Daoy (cell line): ENCODE measurements at places on chromosomes 3 and 15. TPM values are rescaled to one million over a fixed set of nuclear protein-coding genes. Genes with fewer than 3 reads are reported as not detected.
A peak's percentile ranks its signal among the peaks of the same experiment; 100 is the strongest.

HTR3E gene
- not detected in 2 replicates for total RNA-seq

RAB7A gene
- 42.7 and 49.5 TPM in 2 replicates for total RNA-seq

PGBD4 gene
- 1.4 and 2.4 TPM in 2 replicates for total RNA-seq

PDE12 gene
- total RNA-seq, result 15.7 and 19.3 TPM in 2 replicates

DNA sequence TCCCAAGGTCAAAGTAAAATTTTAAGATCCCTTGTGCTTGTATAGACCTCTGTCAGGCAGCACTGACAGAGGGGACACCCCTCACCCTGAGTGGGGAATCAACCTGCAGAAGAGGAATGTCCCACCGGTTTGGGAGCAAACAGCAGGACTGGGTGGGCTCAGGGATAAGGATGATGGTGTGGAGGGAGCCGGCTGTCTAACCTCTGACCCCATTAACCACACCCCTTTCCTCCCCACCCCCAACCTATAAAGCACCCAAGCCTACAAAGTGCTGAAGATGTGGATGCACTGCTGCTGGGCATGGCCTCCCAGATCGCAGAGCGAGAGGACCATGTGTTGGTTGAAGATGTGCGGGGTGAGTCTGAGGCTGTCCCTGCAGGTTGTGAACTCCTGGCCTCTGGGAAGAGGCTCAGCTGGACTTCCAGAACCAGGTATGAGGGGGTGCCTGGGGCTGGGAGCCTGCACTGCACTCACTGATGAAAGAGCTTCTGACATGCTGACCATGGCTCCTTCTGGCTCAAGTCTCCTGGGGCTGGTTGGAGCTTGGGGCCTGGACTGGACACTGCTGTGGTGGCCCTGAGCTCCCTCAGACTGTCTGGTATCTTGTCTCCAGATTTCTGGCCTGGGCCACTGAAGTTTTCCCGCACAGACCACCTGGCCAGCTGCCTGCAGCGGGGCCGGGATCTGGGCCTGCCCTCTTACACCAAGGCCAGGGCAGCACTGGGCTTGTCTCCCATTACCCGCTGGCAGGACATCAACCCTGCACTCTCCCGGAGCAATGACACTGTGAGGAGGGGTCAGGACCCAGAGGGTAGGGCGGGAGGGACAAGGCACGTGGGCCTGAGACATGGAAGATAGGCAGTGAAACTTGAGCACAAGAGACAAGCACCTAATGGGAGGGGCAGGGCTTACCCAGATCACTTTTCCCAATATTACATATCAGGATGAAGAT lies 9.3 kb downstream of the DUOX1 start:
- DNase-seq, result no peak

DNA sequence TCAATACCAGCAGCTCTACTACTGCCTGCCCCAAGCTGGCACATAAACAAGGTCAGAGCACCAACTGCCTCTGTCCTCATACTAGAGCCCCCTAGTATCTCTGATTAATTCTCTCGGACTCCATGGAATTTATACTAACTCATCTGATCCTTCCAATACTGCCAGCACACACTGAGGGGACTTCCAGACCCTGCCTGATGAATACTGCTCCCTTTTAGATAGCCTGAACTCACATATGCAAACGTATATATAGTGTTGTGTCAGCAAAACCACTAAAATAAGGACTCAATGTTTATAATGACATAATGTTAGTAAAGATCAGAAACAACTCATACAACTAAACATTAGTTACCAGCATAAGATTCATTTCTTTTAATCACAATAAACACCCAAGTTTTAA lies 25.0 kb downstream of the CEP70 start:
- DNase-seq, result no peak

DNA sequence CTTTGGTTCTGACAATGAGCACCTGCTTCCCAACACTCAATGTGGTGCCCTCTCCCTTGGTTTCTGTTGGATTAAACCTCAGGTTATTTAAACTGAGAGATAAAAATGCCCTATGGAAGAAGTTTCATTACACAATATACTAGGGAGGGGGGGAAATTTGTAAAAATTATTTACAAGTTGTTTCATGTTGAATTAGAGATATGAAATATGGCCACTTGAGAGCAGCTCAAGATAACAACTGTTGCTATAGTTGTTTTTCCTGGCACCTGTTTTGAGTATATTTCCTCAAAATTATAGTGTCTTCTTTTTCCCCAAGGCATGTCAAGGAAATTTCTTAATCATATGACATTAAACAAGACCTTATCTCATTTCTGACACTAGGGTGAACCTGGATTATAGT lies 101.7 kb upstream of the COL6A5 start:
- DNase-seq, result no peak

DNA sequence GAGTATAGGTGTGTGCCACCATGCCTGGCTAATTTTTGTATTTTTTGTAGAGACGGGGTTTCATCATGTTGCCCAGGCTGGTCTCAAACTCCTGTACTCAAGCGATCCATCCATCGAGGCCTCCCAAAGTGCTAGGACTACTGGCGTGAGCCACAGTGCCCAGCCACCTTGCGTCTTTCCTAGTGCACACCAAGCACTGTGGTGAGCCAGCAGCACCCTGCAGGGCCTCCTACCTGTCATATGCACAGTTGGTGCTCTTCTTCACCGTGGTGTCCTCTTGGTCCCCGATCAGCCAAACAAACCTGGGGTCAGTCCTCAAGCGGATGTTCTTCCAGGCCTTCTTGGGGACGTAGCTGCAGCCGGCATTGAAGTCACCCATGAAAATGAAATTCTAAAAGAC lies 13.2 kb downstream of the DNASE1L3 start:
- DNase-seq, result no peak

GRCh38 chr15:36940219-36940618 lies 160.1 kb downstream of the MEIS2 start:
- no peak for DNase-seq

DNA sequence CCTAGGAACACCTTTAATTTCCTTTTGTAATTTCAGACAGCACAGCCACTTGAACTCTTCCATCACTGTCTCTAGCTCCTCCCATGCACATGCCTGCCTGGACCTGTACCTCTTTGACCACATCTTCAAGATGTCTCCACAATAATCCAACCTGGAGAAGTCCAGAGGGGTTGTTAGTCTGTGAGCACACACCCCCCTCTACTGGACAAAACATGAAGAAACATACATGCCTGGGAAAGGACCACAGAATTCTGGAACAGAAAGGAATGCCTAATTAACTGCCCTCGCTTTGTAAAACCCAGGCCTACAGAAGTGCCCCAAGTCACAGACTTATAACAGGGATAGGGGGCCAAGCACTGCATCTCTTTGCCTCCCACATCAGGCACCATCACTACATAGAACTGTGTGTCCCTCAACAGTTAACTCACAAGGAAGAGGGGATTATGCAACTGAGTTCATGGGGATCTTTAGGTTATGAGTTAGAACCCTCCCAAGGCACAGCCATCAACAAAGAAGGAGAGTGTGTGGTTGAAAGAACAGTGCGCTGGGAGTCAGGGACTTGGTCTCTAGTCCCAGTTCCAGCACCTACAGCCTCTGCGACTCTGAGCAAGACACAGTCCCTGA lies 61.7 kb downstream of the FMN1 start:
- peak; percentile 70 for DNase-seq

DNA sequence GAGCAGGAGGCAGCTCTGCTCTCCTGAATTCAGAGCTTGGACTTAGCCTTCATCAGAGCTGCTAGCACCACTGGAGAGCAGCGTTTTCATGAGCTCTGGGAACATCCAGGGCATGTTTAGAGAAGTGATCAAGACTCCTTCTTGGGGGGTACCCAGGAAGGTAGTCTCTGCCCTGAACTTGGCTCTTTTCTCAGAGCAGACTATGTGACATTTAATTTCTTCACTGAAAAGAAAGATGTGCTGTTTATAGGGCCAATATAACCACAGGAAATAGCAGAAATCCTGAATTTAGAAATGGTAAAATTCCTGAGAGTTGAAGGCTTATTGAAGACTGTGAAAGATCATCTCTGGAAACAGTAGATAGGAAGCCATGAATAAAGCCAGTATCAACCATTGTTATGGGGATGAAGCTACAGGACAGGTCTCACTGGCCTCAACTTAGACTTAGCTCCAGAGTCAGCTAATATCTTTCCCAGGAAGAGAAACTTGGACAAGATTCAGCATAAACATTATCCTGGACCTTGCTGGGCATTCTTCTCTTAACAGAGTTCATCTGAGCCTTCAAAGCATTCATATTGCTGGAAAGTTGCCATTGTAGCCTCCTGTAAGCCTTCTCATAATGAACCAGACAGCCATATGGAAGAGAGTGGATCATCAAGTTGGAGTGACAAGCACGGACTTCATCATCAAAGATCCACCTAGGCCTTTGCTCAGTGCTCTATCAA lies 386.6 kb upstream of the THBS1 start:
- peak; percentile 43 for DNase-seq

DNA sequence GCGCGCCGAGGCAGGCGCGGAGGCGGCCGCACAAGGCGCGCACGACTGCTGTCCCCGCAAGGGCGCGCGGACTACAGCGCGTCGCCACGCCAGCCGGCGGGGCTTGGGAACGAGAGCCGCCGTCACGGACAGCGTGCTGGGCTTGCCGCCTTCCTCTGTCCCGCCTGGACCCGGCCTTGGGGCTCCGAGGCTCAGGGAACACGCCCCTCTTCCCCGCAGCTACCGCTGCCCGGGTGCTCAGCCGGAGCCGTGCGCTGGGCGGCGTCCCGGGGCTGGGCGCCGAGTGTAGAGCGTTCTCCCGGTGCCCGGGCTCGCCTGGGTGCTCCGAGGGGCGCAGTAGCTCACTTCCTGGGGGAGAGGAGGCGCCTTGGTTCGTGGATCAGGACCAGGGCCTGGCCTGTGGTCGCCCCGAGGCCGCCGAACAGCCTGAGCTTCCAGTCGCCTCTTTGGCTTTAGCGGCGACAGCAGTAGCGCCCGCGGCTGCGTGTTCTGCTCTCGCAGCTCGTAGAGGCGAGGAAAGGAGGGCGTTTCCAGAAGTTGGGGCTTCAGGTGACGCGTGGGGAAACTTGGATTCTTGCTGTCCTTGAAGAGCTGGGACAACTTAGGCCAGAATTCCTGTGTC lies 226.7 kb upstream of the C2CD4B start:
- peak; percentile 60 for DNase-seq

DNA sequence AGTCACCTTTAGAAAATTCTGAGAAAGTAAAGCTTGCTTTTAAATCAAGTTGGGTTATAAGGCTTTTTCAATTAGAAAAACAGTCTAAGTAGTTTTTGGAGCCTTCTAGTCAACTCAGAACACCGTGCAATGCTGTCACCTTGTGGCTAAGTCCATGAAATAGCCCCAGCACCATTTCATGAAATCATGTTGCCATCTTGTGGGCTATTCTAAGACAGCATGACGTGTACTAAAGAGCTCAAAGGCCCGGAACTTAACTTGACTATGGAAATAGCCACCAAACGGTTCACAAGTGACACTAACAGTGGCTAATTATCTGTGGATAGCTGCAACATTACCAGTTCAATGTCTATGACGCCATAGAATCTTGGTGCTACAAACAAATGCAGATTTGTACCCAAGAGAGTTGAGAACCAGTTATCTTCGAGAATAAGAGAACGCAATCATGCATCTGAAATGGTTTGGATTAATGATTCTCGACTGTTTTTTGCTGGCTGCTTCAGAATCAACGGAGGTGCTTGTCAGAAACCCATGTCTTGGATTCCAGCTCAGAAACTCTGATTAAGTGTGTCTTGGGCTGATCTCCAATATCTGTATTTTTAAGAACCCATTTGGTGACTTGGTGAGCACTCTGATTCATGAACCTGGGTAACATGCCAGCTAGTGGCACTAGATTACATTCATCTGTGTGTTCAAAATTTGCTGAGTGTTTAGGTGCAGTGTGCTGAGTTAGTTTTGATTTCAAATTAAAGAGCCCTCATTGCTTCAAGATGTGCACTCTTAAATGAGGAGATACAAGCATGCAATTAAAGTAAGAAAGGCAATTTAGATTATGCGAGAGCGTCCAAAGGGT lies 111.2 kb upstream of the MCTP2 start:
- DNase-seq, result peak; percentile 82

DNA sequence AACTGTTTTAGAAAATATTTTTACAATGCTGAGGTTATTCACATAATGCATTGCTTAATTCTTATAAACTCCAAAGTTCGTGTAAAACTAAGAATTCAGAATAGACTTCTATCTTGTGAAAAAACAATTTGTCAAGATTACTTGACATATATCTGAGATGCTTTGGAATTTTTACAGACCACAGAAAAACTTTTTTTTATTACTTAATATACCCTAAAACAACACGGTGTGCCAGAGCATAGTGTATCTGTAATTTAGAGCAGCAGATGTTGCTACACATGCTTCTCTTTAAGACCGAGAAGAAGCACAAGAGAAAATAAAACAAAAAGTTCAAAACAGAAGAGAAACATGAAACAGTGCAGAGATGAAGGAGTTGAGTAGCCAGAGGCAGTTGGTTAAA lies 26.4 kb downstream of the ASB7 start:
- no peak for DNase-seq

- DNase-seq, result no peak
These were observed 34.0 kb upstream of the SH3GL3 start for GRCh38 chr15:83413054-83413719.

DNA sequence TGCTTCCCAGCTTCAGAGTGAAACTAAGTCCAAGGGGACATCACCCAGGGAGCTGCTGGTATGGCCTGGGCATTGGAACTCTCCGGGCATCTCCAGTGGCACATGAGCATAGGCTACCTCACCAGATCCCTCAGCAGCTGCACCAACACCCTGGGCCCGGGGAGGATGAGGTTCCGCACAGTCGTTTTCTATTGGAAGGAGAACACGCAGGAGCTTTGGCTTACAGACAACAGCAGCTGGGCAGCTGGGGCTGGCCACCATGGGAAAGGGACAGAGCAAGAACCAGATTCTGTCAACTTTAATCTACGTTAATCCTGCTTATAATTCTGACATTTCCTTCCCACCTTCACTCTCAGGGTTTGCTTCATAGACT lies 65.5 kb downstream of the MYO1E start:
- DNase-seq, result no peak

DNA sequence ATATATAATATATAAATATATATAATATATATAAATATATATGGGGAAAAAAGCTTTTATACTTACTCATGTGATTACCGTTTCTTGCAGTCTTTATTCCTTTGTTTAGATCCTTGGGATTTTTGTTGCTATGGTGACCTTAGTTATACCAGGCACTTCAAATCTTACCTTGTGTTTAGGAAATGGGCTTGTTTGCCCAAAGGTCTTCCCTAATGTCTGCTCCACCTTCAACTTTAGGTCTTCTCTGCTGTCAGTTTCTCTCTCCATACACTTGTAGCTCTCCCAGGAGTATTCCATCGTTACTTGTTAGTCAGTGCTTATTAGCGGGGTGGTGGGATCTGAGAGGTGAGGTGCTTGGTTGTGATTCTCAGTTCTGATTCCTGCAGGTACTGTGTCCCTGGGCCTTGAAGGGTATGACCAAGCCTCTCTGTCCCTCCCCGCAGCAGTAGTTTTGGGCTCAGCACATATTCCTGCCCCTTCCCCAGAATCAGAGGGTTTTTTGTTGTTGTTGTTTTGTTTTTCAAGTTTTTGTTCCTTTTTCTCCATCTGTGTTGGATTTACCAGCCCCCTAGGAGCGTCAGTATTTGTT lies 9.6 kb upstream of the LAMP3 start:
- DNase-seq, result no peak

GRCh38 chr3:39184081-39184967 lies 8.1 kb downstream of the XIRP1 start:
- DNase-seq, result no peak

DNA sequence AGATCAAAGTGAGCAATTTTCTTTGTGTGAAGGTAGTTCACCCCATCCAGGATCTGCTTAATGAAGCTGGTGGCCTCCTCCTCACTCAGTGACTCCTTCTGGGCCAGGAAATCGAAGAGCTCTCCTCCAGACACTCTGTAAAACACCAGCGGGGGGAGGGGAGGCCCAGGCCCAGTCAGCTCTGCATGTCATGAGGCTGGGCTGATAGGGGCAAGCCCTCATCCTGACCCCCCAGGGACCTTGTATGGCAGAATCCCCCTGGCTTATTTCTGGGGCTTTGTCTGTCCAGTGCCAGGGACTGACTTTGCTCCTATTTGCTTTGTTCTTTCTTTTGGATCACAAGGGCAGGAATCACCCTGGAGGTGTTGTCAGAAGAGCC lies 74.9 kb downstream of the DAPK2 start:
- DNase-seq, result no peak
